PC-3 (cell line): ENCODE measurements at places on chromosomes 2 and 18. TPM values are rescaled to one million over a fixed set of nuclear protein-coding genes. Genes with fewer than 3 reads are reported as not detected.

GRCh38 chr2:176150584-176151441 lies 537 bp upstream of the HOXD4 start:
- no peak overlapping the region for H3K27ac ChIP-seq
- no peaks in the 10 kb centered on the region for H3K27me3 ChIP-seq
- H3K4me3 ChIP-seq: no peak overlapping the region
- no peaks in the 10 kb centered on the region for H3K4me1 ChIP-seq
- DNase-seq: no peak
- H3K36me3 ChIP-seq: no peaks in the 10 kb centered on the region

DNA sequence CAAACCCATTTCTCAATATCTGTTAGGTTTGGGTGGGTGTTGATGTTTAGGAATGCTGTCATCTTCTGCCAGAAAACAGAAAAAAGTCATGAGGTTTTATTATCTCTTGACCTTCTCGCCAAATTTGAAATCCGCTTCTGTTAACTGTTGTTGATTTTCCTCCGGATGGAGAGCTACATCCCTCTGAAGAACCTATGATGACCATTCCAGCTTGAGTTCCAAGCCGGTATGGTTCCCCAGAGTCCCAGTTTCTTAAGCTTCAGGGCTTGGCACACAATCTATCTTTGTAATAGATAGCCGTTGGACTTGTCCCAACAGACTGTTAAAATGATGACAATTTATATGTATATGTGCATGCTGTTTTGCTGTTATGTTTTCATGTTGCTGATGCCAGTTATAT lies 1201.0 kb downstream of the LRP1B start:
- no peaks in the 10 kb centered on the region for H3K4me1 ChIP-seq
- H3K4me3 ChIP-seq: no peak overlapping the region
- DNase-seq: peak; percentile 23

The MYO5B gene
- 10.4 and 10.7 TPM in 2 replicates for total RNA-seq

The SKOR2 gene
- not detected in 2 replicates for total RNA-seq

DNA sequence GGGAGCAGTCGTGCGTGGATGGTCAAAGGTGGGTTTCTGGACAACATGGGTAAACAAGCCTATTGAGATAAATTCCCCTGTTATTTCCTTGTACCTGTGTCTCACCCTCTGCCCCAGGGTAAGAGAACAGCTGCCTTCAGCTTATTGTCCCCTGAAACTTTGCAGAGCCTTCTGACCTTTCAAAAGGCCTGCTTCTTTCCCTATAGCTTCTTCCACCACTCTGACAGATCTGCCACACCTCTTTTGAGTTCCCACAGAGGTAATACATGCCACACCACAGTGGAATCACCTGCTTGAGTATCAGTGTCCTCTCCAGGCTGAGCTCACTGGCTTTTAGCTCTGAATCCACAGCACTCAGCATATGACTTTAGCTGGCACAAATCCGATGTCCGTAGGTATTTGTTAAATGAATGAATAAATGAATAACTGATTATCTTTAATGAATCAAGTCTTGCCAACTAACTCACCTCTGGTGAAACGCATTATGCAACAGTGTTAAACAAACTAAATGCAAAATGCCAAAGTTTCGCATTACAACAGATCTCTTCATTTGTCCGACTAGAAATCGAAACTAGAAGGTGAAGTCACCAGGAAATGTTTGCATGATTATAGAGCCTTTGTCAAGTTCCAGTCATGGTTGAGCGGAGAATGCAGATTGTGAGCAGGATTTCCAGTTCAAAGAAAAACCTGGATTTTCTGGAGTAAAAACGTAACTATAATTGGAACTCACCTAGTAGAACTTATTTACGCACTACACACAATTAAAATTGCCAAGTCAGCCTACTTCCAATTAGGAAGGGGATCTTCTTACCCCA lies 16.4 kb downstream of the DYNAP start:
- peak overlapping the region; percentile 65 for H3K4me3 ChIP-seq
- H3K36me3 ChIP-seq: no peaks in the 10 kb centered on the region
- H3K27me3 ChIP-seq: no peaks in the 10 kb centered on the region
- H3K4me1 ChIP-seq: peaks cover 38% of the 10 kb centered on the region
- H3K27ac ChIP-seq: peak overlapping the region; percentile 95
- peak; percentile 87 for DNase-seq

DNA sequence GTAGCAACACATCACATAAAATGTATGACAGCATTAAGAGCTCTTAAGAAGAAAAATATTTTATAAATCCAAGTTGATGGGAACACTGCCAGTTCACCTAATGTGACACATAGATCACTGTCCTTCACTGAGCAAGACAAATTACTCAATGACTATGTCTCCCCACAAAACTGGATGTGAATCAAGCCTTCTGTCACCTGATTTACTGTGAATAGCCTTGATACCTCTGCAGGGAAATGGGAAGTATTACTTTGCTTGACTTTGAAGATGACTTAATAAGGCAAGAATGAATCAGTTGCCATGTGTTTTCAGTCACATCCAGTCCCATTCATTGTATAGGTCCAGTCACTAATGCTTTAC lies 94.6 kb downstream of the NYAP2 start:
- peak; percentile 48 for DNase-seq
- no peak overlapping the region for H3K27ac ChIP-seq
- no peaks in the 10 kb centered on the region for H3K4me1 ChIP-seq
- no peaks in the 10 kb centered on the region for H3K36me3 ChIP-seq
- H3K27me3 ChIP-seq: 0 out of 2 replicates have a peak, but pooled peaks cover 6% of the 10 kb centered on the region
- no peak overlapping the region for H3K4me3 ChIP-seq

The SMYD1 gene
- total RNA-seq: not detected in 2 replicates

The CRYGC gene
- total RNA-seq: not detected in 2 replicates

DNA sequence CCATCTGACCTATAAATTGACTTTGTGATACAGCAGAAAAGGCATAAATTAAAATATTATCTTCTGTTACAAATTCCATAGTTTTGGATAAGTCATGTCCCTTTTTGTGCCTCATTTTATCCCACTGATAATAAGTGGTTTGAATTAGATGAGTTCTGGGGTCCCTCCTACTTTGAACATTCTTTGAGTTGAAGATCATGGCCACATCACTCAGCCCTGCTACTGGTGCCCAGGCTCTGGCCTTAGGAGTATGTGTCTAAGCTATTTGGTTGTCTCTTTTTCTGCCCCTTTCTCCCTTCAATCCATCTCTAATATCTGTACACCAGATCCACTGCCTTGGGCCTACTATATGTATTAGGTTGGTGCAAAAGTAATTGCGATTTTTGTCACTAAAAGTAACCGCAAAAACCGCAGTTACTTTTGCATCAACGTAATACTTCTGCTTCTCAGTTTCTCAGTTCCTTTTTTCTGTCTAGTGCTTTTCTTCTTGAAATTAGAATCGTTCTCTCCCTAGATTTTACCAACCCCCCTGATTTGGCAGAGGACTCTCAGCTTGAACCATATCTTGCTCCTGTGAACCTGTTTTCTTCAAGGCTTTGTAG lies 362.5 kb upstream of the TNP1 start:
- peaks cover 22% of the 10 kb centered on the region for H3K4me1 ChIP-seq
- H3K27me3 ChIP-seq: no peaks in the 10 kb centered on the region
- DNase-seq: no peak
- H3K27ac ChIP-seq: peak overlapping the region; percentile 80
- H3K36me3 ChIP-seq: no peaks in the 10 kb centered on the region; the same call in 1 of the 2 replicates

DNA sequence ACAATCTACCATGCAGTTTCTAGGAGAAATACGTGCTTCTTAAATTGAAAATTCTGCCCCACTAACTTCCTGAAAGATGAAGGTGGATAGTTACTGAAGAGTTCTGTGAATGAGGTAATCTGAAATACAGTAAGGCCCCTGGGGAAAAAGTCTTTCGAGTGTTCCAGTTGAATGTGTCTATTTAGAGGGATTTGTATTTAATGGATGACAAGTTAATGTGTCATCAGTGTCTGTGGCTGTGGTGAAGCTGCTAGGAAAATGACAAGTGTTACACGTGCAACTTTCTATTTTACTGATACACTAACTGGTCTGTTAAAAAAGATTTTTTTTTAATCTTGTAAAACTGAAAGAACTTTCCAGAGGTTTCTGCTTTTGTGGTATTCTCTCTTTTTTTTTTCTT lies 384.6 kb downstream of the STK39 start:
- peaks cover 11% of the 10 kb centered on the region; the same call in 1 of the 2 replicates for H3K4me1 ChIP-seq
- peak; percentile 70 for DNase-seq
- H3K27me3 ChIP-seq: no peaks in the 10 kb centered on the region; the same call in 1 of the 2 replicates
- no peaks in the 10 kb centered on the region for H3K36me3 ChIP-seq
- no peak overlapping the region for H3K27ac ChIP-seq
- H3K4me3 ChIP-seq: no peak overlapping the region

GRCh38 chr2:128281852-128282245 lies 36.8 kb downstream of the HS6ST1 start:
- no peaks in the 10 kb centered on the region for H3K4me1 ChIP-seq
- H3K27ac ChIP-seq: no peak overlapping the region
- no peaks in the 10 kb centered on the region for H3K27me3 ChIP-seq
- no peak overlapping the region for H3K4me3 ChIP-seq
- DNase-seq: no peak
- H3K36me3 ChIP-seq: no peaks in the 10 kb centered on the region
